Vagina (tissue), 2 donors: ENCODE measurements at places on chromosomes 13 and 19.

DNA sequence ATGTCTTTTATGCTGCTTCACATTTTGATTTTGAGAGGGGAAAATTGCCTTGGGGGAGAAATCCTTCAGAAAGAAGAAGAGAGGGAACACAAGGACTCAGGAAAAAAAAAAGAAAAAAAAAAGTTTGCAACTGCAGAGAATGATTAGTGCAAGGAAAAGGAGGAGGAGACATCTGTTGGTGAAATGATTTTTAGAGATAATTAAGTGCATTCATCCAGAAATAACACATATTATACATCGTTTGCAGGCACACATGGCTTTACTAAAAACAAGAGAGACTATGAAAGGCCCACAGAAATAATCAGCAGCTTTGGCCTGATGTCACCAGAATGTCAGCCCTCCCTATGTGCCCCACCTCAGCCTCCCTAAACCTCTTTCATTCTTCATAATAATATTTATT, 1058.2 kb downstream of the PCDH9 start:
- no peak for DNase-seq

- DNase-seq, result no peak
These were observed 29.3 kb upstream of the PSG8 start for GRCh38 chr19:42794765-42795164.

GRCh38 chr13:87661471-87661870, 9.7 kb upstream of the SLITRK5 start:
- no peak for DNase-seq

GRCh38 chr19:45448887-45449299, 18.9 kb upstream of the FOSB start:
- no peak for DNase-seq

GRCh38 chr13:74039667-74040066, 94.5 kb downstream of the KLF12 start:
- DNase-seq, result no peak

GRCh38 chr13:19952850-19953249, 5.7 kb upstream of the ZMYM2 start:
- DNase-seq, result no peak

DNA sequence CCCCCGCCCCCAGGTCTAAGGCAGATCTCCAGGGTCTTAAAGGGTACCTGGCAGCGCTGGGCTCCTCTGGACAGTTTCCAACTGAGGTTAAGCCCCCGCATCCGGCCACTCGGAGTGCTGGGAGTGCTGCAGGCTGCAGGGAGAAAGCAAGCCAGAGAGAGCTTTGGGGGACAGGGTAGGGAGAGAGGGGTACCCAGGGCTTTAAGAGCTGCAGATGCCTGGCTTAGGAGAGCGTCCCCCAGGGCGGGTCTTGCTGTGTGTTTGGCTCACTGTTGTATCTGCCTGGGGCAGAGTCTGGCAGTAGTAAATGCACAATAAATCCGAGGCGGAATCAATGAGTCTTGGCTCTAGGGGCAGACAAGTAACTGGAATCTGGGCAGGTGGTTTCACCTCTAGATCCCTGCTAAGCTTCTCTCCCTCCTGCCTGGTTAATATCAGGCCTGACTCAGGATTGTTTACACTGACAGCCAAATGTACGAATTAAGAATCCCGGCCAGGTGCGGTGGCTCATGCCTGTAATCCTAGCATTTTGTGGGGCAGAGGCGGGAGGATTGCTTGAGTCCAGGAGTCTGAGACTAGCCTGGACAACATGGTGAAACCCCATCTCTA, 798 bp upstream of the COX6B2 start:
- DNase-seq, result no peak

GRCh38 chr19:35404879-35405622, 34.2 kb downstream of the GPR42 start:
- no peak for DNase-seq

- no peak for DNase-seq
These were observed 55.8 kb upstream of the KLF2 start for GRCh38 chr19:16268676-16269319.

- no peak for DNase-seq
These were observed 218.1 kb upstream of the ARGLU1 start for GRCh38 chr13:106786006-106786563.

DNA sequence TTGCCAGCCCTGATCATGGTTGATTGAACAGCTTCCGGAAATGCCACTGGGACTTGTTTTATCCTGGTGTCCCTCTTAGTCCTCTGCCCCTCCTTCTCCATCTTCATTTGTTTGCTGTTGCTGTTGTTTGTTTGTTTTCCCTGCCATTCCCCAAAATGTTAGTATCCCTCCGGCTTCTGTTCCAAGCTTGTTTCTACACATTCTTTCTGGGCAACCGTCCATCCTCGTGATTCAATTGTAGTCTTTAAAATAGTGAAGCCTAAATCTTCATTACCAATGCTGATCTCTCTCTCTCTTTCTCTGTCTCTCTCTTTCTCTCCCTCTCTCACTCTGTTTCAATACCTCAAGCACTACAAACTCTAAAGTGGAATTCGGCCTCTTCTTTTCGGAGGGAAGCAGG, 649.3 kb upstream of the ARGLU1 start:
- no peak for DNase-seq

DNA sequence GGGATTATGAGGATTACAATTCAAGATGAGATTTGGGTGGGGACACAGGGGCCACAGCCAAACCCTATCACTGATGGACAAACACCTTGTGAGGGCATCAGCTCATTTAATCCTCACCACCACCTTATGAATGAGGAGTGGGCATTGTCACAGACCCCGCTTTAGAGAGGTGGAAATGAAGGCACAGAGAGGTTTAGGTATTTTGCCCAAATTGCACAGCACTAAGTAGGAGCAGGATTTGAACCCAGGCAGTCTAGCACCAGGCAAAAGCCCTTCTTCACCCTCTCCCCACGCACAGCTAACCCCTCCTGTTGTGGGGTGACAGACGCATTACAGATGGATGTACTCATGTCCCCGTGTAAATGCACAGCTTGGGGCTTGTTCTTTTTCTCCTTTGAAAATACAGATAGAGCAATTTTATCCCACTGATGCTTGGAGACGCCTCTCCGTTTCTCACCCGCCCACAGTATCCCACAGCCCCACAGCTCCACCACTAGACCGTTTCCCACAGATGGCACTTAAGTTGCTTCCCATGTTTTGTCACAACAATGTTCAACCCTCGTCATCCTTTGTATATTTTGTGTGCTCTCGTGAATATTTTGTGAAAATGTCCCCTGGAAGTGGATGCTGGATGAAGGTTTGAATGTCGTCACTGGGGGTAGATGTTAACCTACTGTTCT, 48.2 kb downstream of the ANKRD10 start:
- no peak for DNase-seq
